ENCODE measurements at places on chromosomes 16 and 17.

DNA sequence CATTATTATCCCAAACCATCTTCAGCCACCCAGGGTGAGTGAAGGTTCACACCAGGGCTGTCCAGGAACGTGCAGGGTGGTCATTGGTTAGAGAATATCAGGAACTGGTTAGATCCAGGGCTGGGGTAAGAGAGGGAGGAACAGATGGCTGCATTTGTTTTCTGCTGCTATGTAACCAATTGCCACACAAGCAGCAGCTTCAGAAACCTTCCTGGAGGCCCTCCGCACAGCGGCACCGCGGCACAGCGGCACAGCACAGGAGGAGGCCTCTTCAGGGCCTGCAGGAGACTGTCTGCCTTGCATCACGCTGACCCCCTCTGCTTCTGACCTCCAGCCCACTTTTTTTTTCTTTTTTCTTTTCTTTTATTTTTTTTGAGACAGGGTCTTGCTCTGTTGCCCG, 86.1 kb downstream of the KCNJ12 start:
- DNase-seq, result peak; percentile 20

- DNase-seq, result peak; percentile 88
Measured at GRCh38 chr17:76726776-76727718, at the start of gene METTL23. Gene METTL23, plus strand, starts transcription at chr17:76726839. Its CDS starts 2,872 bp downstream, at chr17:76729711.

- no peak for DNase-seq
Measured at GRCh38 chr16:27254262-27254811, 14.2 kb downstream of the NSMCE1 start.

DNA sequence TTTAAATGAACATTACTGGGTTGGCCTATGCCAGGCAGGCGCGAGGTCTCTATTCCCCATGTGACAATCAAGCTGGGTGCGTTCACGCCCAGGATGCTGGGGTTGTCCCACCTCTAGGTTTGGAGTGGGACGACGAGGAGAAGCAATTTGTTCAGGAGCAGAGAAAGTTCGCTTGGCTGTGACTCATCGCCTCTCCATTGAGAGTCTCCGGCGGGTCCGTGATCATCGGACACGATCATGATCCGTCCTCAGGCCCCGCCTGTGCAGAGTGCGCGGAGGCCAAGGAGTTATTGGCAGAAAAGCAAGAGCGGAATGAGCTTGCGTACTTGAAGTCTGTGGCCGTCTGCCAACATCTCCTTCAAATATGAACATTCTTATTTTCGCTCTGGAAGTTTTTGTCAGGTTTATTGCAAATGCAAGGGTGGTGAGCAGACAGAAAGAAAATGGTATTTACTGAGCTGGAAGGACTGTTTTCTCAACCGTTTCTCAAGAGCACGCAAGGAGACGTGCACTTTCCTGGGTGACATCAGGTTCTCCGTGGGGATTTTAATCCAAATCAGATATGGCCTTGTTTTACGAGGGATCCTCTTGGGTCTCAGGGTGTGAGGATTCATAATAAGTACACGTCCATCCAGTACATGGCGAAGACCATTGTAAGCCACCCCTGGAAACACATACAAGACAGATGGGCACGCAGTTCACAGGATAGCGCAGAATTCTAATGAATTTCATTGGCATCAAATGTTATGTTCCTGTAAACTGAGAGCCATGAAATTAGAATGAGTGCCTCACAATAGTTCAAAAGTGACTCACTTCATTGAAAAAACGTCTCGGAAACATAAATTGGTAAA, 70.1 kb upstream of the CREBBP start:
- DNase-seq, result peak; percentile 17

- peak; percentile 26 for DNase-seq
Measured at GRCh38 chr17:81832608-81833159, 407 bp downstream of the MCRIP1 start.

DNA sequence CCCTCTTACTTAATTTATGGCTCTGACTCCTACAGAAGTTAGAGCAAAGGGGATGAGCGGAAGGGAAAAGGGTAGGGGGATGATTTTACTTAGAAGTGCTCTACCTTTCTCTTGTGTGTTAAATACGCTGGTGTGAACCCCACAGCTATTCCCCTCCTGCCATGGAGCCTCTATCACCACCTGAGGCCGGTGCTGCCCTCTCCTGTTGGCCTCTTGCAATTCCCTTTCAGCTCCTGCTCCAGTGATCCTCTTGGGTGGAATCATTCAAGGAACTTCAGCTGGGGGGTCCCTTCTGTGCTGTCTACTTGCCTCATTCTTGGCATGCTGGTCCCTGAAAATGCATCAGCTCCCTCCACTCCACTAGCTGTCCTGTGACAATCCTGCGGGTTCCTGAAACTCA, 41.8 kb upstream of the CDH8 start:
- no peak for DNase-seq

DNA sequence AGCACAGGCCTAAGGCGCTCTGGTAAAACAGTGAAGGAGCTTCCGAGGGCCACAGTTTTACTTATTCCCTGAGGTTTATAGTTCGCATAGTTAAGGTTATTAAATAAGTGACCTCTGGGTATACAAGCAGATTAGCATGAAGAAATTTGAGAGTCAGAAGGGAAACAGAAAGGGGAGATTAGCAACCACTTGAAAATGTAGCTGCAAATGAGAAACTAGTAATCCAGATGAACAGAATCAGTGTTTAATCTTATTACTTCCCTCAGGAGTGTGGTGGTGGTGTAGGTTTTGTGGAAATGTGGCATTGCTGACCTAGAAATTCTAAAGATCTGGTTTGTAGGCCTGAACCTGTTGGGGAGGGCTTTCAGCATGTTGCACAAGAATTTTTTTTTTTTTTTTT, 130.4 kb downstream of the CCDC182 start:
- DNase-seq, result no peak

DNA sequence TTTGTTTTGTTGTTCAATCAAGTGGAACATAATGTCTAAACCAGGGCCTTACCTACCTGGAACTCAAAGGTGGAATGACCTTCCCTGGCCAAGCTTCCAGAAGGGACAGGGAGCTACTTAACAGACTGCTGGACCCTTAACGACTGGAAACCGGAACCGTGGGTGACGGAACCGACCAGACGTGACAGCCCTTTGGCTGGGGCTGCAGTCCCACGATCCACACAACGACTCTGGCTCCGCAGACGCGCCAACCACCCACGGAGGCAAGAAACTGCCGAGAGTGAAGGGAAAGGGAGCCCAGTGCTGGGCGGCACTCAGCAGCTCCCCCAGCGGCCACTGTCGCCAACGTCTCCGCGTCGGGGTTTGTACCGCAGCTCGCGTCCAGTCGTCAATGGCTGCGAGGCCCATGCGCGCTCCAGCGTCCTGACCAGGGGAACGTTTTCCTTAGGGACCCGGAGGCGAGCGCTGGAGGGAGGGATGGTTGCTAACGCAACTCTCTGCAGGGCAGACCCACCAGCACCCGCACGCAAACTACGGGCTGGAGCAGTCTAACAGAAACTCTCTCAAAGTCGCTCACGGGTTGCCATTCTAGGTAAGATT, 5.5 kb upstream of the KIF22 start:
- DNase-seq, result no peak

DNA sequence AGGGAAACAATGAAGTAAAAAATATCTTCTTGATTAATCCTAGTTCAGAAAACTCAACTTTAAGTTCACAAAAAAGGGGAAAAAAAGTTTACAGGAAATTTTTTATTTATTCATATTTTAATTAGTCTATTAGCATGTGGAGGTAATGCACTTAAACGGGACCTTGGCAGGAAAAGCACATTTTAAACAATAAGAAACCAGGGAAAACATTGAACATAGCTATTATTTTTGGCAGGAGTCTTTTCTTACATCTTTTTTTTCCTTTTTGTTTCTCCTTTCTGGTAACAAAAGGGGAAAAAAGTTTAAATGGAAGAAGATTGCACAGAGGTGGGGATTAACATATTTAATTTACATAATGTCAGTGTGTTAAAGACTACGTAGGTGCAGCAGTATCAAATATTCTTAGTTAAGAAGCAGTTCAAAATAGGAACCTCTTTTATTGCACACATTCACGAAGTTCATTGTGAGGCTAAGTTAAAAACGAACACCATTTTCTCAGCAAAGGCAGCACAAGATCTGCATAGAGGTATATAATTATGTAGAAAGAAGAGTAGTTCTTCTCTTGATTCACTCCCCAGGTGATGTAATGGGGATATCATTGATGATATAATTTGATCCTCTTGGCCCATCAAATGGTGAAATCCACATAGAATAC, 940.5 kb downstream of the CDH11 start:
- no peak for DNase-seq

GRCh38 chr17:16477255-16477654, 14.7 kb downstream of the LRRC75A start:
- no peak for DNase-seq

- DNase-seq, result no peak
Measured at GRCh38 chr16:86835982-86836381, 257.6 kb downstream of the FOXL1 start.

Measured in NCI-H1417 (cell line).